Right cardiac atrium (tissue), 5 donors: ENCODE measurements at places on chromosomes 5 and 9. TPM values are rescaled to one million over a fixed set of nuclear protein-coding genes. Genes with fewer than 3 reads are reported as not detected.
A peak's percentile ranks its signal among the peaks of the same experiment; 100 is the strongest.

DNA sequence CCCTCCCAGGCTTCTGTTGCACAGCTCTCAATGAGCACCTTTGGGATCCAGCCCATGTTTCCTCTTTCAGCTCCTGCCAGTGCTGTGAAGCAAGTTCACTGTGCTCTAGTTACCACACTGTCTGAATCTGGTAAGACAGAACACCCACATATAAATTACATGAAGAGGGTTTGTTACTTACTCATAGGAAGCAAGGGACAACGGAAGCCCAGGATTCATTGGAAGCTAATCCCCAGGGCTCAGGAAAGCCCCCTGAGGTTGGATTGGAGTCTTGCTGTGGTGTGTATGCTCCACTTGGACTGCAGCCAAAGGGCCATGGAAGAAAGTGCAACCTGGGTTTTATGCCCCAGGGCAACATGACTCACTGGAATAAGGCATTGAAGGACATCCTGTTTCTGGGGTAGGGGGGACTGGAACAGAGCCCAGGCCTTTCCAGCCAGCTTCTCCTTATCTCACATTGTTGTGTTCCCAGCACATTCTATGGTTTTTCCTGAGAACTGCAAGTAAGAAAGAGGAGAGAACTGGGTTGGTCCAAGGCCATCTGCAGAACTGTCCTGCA lies 15.6 kb upstream of the CLK4 start:
- no peak for DNase-seq

PCDHA5 gene
- total RNA-seq = not detected

DNA sequence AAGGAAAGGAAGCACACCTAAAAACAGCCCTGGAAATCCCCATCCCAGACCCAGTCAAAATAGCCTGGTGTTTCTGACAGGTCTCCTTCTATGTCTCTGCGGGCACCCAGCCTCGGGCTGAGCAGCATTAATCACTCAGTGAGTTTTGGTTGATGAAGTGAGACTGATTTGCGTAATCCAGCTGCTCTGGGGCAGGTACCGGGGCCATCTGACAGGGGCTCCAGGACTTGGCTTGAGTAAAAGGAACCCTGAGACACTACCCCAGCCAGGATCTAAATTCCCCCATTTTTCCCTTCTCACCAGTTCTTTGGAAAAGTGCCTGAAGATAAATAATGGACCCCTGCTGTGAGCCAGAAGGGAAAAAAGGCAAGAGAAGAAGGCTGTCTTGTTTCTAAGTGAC lies 596 bp downstream of the SLC28A3 start:
- peak; percentile 66 for DNase-seq

IFNA2 gene
- not detected for total RNA-seq

DNA sequence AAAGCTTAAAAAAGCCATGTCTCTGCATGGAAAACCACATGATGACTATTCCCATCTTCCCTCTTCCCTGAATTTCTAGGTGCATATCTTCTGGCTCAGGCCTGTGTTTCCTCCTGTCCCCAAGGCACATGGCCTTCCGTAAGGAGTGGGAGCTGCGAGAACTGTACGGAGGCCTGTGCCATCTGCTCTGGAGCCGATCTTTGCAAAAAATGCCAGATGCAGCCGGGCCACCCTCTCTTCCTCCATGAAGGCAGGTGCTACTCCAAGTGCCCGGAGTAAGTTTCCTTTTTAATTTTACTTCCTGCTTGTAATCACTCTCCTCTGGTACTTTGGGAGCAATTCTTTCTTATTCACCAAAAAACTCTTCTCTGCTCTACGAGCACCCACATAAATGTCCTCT lies 83.6 kb downstream of the RFK start:
- DNase-seq = no peak

IFNA21 gene
- not detected for total RNA-seq

HAUS6 gene
- total RNA-seq = 6.1 TPM

DNA sequence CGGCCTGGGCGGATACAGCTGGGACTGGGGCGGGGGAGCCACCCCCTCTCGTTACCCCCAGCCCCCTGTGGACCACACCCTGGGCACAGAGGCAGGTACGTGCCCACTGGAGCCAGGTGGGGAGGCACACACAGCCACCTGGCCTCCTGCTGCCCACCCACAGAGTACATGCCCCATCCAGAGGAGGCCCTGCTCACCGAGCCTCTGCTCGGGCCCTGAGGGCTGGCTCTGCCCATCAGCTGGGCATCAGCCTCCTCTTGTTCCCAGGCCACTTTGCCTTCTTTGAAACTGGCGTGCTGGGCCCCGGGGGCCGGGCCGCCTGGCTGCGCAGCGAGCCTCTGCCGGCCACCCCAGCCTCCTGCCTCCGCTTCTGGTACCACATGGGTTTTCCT lies 6.3 kb downstream of the MAMDC4 start:
- DNase-seq = no peak

DNLZ gene
- 15.2 TPM for total RNA-seq

EFNA5 gene
- 23.7 TPM for total RNA-seq

PRDM9 gene
- total RNA-seq = not detected

- DNase-seq = peak; percentile 50
Observed at GRCh38 chr9:92294297-92294676, 790 bp upstream of the IARS1 start.

DNA sequence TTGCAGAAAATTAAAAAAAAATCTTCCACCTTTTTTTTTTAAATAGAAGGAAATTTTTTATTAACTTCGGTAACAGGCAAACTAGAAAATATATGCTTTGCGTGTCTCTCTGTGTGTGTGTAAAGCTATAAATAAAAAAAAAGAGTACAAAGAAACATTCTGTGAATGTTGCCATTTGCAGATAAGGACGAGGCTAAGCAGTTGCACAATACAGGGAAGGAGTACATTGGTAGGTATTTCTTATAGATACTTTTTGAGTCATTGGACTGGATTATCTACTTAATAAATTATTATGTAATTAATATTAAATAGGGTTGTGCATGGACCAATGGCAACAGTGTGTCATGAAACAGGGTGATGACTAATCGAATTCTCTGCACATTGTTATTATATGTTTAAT lies 102.4 kb downstream of the CAMK4 start:
- no peak for DNase-seq

- no peak for DNase-seq
Observed at GRCh38 chr9:20670395-20670794, 13.7 kb upstream of the FOCAD start.

- no peak for DNase-seq
Observed at GRCh38 chr5:143618141-143618540, 193.8 kb upstream of the HMHB1 start.

ST8SIA4 gene
- total RNA-seq = 4.1 TPM

NEURL1B gene
- 18.5 TPM for total RNA-seq

DNA sequence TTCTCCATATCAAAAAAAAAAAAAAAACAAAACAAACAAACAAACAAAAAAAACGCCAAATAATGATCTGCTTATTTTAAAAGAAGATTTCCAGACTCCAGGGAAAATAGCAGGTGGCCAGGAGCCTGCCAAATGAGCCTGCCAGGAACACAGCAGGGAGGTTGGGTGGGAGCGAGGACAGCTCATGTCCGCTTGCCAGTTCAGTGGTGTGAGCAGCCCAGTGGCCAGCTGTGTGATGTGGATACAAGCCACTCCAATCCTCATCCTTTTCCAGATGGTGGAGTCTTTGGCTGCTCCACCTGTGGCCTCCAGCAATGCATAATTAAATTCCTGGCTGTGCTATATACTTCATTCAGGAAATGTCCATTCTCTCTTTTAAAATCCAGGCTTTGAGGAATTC lies 1025.1 kb upstream of the C9orf72 start:
- DNase-seq = no peak

DNA sequence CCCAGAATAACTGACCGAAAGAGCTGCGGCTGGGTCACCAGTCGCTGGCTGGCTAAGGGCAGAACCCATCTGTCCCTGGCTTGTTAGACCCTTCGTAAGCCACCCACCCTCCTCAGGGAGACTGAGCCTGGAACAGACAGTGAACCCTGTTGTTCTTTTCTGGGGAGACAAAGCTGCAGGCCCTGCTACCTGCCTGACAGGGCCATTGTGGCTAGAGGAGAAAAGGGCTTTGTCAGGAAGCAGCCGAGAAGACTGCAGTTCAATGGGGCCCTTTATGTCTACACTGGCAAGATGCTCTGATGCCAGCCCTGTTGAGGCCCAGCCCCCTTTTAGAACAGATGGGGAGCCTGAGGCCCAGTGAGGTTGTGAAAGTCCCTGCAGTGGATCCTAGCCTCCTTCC lies 3.7 kb upstream of the NIPAL4 start:
- DNase-seq = no peak

FBN2 gene
- 0.61 TPM for total RNA-seq

DNA sequence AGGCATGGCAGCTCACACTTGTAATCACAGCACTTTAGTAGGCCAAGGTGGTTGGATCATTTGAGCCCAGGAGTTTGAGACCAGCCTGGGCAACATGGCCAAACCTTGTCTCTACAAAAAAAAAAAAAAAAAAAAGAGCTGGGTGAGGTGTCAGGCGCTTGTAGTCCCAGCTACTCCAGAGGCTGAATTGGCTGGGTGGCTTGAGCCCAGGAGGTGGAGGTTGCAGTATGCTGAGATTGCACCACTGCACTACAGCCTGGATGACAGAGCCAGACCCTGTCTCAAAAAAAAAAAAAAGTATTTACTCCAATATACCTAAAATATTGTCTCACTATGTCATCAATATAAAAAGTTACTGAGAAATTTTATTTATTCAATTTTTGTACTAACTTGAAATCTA lies 2.8 kb downstream of the SCAI start:
- DNase-seq = no peak

DNA sequence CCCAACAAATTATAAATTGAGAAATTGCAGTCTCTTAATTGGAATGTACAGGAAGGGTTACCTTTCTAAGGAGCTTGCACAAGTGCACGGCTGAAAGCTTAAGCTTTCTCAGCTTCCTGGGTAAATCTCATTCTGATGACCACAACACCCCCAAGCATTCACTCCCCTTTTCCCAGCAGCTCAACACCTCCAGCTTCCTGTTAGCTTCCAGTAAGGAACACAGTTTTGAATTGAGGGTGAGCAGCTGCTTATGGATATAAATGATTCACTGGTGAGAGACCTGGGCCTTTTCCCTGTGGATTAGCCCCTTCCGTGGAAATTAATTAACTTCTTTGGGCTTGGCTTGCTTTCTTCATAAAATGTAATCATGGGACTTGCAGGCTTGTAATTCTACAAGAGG lies 101.2 kb downstream of the SLC28A3 start:
- DNase-seq = no peak

GRCh38 chr5:157348049-157348400 lies 82.1 kb downstream of the CYFIP2 start:
- no peak for DNase-seq

DNA sequence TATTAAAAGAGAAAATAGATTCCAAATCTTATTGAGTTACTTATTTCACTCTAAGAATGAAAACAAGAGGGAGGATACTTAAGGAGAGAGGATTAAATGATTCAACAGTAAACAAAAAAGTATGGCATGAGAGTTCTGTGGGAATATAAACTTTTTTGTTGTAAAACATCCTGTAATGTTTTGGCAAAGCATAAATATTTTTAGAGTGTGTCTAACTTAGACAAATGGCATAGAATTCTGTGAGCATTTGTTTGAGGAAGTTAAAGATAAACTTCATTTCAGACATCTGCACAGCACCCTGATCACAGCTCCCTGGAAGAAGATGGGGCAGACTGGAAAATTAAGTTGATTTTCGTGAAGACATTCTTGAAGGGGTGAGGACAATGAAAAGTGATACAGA lies 246.8 kb upstream of the HAPLN1 start:
- DNase-seq = no peak

WNT8A gene
- not detected for total RNA-seq

SLC12A7 gene
- 58.5 TPM for total RNA-seq

CENPH gene
- total RNA-seq = 4.0 TPM

DNA sequence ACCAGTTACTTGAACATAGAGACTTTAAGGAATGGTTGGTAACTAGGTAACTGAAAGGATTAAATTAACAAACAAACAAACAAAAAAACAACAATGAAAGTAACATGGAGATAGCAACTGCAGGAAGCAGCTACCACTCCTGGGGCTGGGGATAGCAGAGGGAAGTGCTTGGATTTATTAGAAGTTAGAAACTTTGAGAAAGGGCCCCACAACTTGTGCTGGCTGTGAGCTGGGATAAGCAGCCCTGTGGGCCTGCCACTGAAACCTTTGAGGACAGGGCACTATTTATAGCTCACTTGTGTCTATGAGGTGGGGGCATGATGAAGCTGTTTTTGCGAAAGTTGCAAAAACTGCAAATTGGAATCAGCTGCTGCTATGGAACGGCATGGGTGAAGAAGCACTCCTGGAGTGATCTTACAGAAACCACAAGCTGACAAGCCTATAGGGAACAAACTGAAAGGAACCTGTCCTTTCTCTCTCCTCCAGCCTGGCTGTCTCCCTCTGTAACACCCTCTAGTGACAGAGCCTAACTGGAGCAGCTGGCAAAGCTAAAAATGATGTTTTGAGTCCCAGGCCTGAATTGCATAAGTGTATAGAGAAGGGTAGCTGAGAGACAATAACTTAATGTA lies 91.4 kb upstream of the RANBP6 start:
- peak; percentile 43 for DNase-seq

MSX2 gene
- 3.2 TPM for total RNA-seq

SLC36A1 gene
- 4.5 TPM for total RNA-seq

GRCh38 chr5:24632353-24632752 lies 12.4 kb downstream of the CDH10 start:
- no peak for DNase-seq

- DNase-seq = no peak
Observed at GRCh38 chr9:23322392-23322791, 503.6 kb downstream of the ELAVL2 start.

DEPDC1B gene
- total RNA-seq = not detected

- DNase-seq = no peak
Observed at GRCh38 chr9:108786322-108786721, 69.5 kb downstream of the ACTL7B start.

GRCh38 chr5:510521-510920 lies 13.7 kb downstream of the SLC9A3 start:
- DNase-seq = peak; percentile 37

DNA sequence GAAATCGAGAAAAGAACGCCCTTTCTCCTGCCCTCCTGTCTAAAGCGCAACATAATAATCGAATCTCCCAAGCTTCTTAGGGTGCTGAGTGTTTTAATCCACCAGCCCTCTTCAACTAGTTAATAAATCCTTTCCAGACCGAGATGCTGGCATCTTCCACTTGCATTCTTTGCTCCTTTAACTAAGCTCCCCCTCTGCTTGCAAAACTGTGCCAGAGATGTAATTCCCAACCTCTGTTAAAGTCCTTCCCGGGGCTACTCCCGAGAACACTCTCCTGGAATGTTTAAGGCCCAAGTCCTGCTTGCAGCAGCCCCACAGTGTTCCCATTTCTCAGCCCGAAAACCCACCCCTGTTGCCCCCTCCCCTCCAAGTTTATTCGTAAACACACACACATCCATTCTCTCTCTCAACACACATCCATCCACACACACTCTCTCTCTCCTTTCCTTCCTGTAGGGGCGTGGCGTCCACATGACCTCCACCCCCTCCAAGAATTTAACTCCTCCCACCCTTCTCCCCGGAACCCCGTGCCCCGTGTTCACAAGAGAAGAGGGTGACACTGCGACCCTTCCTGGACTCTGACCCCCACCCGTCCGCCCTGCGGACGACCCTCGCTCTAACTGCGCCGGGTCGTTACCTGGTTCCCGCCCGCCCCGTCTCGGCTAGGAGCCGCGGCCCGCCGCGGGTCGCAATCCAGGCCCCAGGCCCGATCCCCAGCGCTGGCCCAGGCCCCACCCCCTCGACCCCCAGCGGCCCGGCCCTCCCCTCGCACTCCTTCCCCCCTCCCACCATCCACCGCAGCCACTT lies 7.0 kb upstream of the MGAT1 start:
- DNase-seq = no peak

MCTP1 gene
- 4.7 TPM for total RNA-seq

GRCh38 chr5:1542781-1543180 lies 19.0 kb upstream of the LPCAT1 start:
- DNase-seq = peak; percentile 80
